ENCODE measurements at places on chromosomes 1 and 21.

GRCh38 chr1:21324368-21325141 lies 34.3 kb upstream of the ECE1 start:
- DNase-seq, result peak; percentile 90

- DNase-seq, result peak; percentile 93
These were observed 9.3 kb downstream of the MAP3K6 start for GRCh38 chr1:27357281-27358037.

DNA sequence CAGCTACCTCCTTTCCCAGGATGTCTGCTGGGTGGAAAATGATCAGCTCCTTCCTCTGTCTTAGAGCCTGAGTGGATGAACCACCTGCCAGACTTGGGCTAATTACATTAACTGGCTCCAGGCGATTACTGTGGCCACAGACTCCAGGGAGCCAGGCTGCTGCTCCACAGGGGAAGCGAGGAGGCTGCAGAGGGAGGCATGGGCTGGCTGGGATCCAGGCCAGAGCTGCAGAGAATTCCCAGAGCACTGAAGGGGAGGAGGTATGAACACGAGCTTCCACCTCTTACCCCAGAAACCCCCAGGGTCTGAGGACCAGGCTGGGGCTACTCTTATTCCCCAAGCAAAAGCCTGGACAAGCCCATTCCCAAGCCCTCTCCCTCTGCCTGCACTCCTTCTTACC lies 136.0 kb upstream of the KLHDC7A start:
- DNase-seq, result no peak

DNA sequence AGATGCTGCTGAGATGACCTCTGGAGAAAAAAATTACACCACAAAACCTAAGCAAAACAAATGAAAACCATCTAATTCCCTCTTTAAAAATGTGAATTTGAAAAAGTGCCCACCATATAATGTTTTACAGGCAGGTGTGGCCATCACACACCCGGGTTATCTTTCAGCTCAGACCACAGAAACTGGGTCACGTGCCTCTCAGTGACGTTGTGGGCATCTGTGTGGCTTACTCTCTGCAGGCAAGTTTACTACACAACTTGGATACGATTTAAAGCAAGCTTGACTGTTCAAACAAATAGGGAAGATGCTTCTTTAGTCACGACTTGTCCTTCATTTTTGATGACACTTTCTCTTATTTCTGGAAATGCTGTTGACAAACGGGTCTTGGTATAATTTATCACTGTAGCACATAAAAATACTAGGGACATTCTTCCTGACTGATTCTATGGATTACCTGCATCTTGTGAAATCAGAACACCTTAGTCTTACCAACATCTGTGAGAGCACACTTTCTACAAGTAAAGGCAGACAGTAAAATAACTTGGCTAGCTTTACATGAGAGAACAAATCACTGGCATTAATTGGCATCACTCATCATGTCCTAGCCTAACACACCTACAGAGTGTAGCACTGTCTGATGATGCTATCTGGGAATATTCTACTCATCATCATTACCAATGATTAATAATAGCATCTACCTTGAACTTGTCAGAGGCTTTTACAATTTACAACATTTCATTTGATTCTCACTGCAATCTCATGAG lies 89.3 kb upstream of the EDEM3 start:
- DNase-seq, result peak; percentile 84

- DNase-seq, result no peak
These were observed 200.9 kb upstream of the IVNS1ABP start for GRCh38 chr1:185517808-185518419.

DNA sequence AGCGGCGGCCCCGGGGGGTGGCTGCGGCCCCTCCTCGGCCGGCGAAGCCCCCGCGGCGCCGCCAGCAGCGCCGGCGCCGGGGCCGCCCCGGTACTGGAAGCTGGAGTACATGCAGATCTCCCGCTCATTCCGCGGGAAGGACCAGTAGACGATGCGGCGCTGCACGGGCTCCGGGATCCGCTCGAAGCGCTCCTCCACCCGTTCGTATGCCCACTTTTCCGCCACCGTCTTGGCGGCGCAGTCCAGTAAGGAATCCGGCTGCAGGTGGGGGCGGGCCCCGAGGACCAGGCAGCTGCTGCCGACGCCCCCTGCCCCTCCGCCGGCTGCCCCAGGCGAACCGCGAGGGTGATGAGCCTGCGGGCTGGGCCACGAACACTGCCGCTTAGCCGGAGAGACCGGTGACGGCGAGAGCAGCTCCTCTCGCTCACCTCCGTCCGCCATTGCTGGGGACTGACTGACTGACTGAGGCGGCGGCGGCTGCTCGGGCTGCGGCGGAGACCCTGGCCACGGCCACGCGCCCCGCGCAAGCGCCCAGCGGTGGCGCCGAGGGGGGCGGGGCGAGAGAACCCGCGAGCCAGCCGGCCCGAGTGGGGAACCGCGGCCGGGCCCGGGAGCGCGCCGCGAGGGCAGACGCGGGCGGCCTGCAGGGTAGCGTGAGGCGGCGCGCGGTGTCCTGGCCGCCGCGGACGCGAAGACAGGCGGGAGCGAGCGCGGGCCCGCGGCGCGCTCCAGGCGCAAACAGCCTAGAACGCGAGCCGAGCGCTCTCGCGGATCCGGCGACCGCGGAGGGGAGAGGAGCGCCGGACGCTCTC lies at the start of gene ZSWIM5:
ZSWIM5 (minus strand) TSS at position 696 of the 812 bp plus-strand sequence; CDS start at position 441, 255 bp downstream.
- DNase-seq, result peak; percentile 87

DNA sequence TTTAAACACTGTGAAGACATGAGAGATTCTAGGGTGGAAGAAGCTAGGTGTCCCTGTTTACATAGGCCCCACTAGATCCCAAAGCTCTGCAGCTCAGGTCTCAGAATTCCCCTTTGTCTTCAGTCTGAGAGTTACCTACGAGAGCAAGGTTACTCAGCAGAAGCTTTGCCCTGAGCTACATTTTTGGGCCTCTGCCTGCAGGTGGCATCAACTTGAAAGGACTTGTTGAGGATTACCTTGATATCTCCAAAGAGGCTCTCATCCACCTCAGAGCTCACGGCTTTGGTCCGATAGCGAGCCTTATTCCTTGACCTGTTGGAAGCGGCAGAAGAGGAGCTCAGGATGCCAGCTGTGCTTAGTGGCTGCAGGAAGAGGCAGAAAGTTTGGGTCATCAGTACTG lies 7.0 kb downstream of the CFAP45 start:
- DNase-seq, result no peak

- no peak for DNase-seq
These were observed 12.2 kb upstream of the AXDND1 start for GRCh38 chr1:179353546-179353945.

DNA sequence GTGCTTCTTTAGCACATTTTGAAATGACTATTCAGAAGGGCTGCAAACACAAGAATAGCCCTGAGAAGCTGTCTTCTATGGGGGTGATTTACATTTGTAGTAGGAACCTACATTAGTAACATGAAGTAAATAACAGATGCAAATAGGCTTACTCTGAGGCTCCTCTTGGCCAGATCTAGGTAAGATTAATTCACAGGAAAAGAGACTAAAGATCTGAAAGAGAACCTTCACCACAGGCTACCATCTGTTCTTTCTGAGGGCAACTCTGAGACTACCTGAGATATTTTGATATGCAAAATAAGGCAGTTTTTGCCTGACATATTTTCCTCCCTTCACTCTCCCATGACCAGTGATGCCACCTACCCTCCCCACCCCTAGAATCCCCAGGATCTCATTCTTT lies 1267.8 kb downstream of the PLA2G4A start:
- no peak for DNase-seq

DNA sequence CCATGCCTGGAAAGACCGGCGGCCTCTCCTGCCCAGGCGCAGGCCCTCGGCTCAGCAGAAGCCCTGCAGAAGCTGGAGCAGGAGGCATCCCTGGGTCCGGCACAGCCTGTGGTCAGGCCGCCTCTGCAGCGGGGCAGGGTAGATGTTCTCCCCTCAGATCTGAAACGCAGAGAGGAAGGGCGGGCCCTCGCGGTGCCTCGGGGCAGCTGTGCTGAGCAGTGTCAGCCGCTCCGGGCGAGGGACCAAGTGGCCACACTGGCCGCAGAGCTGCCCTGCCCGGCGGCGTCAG lies 175.3 kb upstream of the ARHGEF16 start:
- no peak for DNase-seq

DNA sequence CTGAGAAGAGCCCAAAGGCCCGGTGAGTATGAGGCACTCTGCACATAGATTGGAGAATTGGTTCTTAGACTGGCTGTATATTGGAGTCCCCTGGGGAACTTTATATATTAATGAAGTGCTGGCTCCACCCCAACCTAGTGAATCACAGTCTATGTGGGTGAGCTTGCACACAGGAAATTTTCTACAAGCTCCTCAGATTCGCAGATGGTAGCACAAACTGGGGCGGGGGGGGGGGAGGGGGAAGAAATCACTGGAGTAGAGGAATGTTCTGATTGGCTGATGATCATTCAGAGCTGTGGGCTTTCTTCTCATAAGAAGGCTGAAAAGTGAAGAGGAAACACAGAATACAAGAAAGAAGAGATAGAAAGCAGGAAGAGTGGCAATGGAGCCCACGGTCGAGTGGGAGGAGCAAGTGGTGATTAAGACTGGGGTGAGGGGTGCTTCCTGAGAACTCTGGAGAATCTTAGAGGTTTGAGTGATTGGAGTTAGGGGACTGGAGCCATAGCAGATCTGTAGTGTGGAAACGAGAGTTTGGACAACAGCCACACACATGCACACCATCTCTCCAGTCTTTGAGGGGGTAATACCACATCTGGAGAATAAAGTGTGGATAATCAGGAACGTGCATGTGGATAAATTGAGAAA lies 465.9 kb upstream of the DAB1 start:
- no peak for DNase-seq

DNA sequence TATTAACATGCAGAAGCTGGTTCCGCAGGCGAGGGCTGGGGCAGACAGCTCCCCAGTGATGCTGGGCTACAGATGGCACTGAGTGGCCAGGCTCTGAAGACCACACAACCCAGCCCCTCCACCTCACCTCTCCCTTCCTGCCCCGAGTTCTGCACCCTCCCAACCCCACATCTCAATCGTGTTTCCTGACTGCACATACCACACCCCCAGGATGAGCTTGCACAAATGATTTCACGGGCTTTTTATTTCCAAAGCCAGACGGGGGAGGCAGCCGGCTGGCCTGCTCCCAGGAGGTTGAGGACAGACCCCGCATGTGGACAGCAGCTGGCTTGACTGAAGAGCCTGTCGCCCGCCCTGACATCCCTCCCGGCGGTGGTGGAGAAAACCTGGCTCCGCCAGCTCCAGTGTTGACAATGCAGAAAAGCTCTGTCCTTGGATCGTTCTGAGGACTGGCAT lies 21.4 kb upstream of the ALDH4A1 start:
- no peak for DNase-seq

- no peak for DNase-seq
These were observed 28.3 kb downstream of the LRRC3 start for GRCh38 chr21:44483288-44484237.

- DNase-seq, result no peak
These were observed 8.4 kb upstream of the IVNS1ABP start for GRCh38 chr1:185325413-185325812.

GRCh38 chr1:238252033-238252802 lies 361.5 kb upstream of the ZP4 start:
- DNase-seq, result no peak

DNA sequence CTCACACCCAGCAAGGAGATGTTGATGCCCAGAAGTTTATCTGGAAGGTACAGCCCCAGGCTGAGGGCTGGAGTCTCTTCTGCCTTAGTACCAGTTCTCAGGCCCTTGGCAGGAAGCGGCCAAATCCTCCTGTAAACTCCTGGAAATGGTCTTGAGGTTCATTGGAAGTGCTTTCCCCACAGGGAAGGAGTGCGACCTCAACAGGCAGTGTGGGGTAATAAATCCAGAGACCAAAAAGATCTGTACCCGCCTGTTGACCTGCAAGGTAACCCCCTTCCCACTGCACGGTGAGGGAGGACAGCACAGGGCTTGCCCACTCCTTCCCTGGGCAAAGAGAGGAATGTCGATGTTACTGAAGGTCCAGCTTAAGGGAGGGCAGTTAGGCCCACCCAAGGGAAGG lies 4.5 kb downstream of the ATXN7L2 start:
- no peak for DNase-seq

DNA sequence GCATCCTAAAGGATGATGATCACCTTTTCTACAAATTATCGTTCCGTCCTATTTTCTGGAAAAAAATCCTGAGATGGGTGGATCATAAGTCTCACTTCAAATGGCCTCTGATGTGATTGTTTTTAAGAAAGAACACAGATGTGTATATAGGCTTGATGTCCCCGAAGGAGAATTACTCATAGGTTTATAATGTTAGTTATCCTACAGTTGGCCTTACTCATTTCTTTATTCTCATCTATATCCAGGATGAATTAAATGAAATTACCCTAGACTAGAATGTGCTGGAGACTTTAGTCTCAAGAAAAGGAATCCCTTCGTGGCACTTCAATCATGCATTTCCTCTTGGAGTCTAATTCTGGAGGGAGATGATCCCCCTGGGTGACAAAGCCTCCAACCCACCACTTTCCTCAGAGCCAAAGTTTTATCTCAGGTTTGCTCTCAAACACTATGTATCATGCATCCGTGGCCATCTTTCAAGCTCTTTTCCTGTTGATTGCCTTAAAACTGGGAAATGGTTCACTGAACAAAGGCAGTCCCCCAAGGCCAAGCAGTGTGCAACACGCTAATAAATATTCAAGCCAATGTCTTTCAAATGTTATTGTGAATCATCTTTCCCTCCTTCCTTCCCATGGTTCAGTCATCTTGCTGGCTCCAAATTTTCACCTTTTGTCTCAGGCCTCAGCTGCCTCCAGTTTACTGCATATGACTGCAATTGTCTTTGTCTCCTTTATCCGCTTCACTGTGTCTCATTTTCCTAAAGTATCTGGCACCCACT lies 32.5 kb upstream of the SMYD2 start:
- DNase-seq, result no peak

DNA sequence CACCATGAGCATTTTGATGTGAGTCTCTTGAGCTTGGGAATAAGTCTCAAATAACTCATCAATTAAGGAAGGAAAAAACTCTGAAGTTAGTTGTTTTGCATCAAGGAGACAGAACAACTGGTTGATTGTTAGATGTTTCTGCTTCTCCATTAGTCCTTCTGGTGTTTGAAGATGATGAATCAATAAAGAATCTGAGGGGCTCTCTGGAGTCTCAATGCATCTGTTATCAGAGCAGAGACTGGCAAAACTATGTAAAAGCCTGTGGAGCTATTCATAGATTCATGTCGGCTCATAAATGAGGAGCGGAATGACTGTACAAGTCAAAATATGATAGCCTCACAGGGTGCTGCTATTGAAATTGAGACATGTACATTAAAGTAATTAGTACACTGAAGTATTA lies 73.3 kb upstream of the ZC3H11B start:
- no peak for DNase-seq

- no peak for DNase-seq
These were observed 33.0 kb downstream of the APP start for GRCh38 chr21:26137379-26138060.

DNA sequence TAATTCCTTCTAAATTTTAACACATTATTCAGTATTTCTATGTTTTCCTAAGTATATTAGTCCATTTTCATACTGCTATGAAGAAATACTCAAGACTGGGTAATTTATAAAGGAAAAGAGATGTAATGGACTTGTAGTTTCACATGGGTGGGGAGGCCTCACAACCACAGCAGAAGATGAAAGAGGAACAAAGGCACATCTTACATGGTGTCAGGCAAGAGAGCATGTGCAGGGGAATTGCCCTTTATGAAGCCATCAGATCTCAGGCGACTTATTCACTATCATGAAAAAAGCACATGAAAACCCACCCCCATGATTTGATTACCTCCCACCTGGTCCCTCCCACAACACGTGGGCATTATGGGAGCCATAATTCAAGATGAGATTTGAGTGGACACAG lies 15.6 kb downstream of the GBP5 start:
- DNase-seq, result no peak

Measured in activated effector memory CD4-positive, alpha-beta T cell treated with anti-CD3 and anti-CD28 coated beads, Interleukin-2, amount 50 U/mL, for 16 hours (primary cell).